ENCODE measurements at places on chromosomes 16 and 17.
A peak's percentile ranks its signal among the peaks of the same experiment; 100 is the strongest.

GRCh38 chr17:65027305-65027704, 29.2 kb downstream of the GNA13 start:
- no peak for DNase-seq

GRCh38 chr17:80374732-80375585, 40.0 kb upstream of the ENDOV start:
- DNase-seq: no peak

GRCh38 chr17:12007466-12007865, 10.2 kb upstream of the ZNF18 start:
- no peak for DNase-seq

GRCh38 chr16:85007496-85008214, 3.7 kb downstream of the ZDHHC7 start:
- no peak for DNase-seq

DNA sequence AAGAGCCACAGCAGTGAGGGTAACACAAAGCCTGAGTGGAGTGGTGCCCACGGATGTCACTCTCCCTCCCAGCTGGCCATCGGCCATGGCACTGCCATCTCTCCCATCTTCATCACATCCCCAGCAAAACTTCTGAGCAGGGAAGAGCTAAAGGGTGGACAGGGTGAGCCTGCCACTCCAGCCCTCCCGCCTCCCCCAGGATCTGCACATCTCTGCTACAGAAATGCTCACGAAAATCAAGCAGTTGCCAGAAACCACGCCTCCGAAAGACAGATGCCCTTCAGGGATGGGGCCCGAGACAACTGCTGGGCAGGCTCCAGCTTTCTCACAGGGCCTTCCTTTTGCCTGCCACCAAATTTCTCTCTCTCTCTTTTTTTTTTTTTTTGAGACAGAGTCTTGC, 3.6 kb downstream of the GRIN2C start:
- no peak for DNase-seq

GRCh38 chr16:31133046-31133501, 2.5 kb downstream of the PRSS8 start:
- no peak for DNase-seq

DNA sequence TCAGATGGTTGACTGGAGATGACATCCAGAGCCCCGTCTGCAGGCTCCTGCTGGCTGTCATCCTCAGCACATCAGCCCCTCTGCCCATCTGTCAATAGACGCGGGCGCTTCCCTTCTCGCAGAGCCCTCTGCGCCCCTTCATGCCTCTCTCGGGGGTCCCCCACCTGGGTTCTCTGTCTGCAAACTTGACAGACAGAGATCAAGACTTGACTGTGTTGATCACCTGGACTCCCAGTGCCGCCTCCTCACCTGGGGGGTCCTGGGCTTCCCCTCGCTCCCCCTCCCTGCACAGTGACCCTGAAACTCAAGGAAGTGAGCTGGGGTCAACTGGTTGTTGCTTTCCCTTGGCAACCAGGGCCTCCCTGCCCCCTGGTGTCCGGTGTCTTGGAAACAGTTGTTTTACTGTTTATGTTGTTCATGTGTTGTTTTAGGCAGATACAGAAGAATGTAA, 31.9 kb downstream of the RNF213 start:
- DNase-seq: no peak

DNA sequence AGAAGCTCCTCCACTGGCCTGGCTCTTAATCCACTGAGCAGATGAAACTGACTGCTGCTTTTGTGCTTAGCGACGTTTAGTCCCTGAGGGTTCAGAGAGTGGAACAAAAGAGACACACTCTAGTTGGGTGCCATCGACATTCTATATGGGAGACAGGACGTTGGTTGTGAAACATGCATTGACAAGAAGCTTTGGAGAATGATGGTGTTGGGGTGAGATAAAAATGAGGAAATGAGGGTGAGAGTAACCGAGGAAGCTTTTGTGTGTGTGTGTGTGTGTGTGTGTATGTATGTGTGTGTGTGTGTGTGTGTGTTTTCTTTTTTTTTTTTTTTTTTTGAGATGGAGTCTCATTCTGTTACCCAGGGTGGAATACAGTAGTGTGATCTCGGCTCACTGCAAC, 89.5 kb downstream of the ABCC1 start:
- no peak for DNase-seq

- no peak for DNase-seq
These were observed 9.1 kb upstream of the THAP11 start for GRCh38 chr16:67833030-67833414.

GRCh38 chr17:65364438-65364837, 197.0 kb downstream of the AXIN2 start:
- no peak for DNase-seq

DNA sequence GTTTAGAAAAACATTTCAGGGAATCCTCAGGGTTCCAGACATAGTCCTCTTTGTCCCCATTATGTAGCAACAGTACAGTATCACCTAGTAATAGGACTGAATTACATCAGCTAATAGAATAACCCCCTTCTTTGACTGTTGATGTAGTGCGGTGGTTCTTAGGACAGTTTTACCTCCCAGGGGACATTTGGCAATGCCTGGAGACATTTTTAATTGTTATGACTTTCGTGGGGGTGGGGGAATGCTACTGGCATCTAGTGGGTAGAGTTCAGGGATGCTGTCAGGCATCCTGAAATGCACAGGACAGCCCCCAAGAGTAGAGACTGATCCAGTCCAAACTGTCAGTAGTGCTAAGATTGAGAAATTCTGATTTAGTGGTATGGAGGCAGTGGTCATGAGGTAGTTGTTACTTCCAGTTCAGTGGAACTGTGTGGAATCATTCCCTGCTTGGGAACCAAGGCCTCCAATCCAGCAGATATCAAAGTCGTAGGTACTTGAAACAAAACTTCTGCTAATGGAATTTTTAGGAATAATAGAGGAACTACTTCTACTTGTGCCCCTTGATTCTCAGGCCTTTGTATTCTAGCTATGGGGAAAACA, 20.3 kb downstream of the NF1 start:
- no peak for DNase-seq

GRCh38 chr16:57413301-57413730, 8.7 kb downstream of the CCL17 start:
- no peak for DNase-seq

DNA sequence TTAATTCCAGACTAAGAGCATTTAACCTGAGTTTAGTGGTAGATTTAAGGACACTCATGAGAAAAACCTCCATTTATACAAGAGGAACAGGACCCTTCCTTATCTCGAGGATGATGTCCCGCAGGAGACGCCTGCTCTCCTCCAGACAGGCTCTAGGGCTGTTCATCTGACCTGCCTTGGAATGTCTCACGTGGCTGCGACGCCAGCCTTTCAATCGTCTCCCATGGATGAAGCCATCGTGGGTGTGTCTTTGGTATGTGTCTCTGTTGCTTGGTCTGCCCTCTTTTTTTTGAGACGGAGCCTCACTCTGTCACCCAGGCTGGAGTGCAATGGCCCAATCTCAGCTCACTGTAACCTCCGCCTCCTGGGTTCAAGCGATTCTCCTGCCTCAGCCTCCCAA, 16.5 kb downstream of the CHMP6 start:
- DNase-seq: no peak

- no peak for DNase-seq
These were observed 7.7 kb downstream of the ASIC2 start for GRCh38 chr17:33285413-33285812.

GRCh38 chr17:8922451-8922850, 43.1 kb downstream of the PIK3R5 start:
- no peak for DNase-seq

DNA sequence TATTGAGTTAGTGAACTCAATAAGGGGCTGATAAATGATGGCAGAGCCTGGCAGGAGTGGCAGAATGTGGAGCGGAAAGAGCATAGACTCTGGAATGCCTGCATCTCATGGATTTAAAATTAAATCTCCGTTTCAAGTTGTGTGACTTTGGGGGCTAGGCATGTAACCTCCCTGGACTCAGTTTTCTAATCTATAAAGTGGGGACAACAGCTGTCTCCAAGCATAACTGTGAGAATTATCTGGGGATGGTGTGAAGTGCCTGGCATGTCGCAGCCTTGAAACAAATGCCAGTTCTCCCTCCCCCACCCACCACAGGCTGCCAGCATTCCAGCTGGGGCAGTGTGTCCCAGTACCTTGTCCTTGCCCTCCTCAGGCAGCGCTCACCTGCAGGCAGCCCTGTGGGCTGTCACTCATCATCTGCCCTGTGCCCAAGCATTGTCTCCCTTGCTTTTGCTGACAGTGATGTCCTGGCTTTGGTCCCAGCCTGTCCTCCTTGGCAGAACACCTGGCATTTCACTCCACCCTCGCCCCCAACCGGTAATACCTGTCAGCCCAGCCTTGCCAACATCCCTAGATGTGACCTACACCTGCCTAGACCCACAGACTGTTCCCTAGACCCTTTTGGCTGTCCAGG, 129.6 kb downstream of the MRM1 start:
- no peak for DNase-seq

DNA sequence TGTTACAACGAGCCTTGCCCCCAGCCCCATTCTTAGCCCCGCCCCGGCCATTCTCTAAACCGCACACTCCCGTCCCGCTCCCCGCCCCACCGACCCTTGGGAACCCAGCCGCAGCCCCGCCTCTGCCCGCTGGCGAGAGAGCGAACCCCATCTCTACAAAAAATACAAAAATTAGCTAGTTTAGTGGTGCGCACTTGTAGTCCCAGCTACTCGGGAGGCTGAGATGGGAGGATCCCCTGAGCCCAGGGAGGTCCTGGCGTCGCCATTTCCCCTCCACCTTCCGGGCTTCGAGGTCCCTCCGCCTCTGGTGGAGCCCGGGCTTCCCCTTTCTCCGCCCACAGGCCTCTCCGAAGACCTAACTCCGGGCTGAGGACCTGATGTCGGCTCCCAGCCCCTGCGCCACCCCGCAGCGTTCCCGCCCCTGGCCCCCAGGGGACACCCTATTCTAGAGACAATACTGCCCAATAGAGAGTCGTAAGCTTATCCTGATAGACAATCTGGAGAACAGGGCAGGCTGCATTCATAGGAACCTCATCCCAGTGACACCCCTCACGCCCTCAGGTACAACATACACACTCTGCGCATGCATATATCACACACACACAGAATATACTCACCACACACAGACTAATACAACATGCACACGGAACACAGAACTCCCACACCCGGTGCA, 480 bp upstream of the PROCA1 start:
- no peak for DNase-seq

DNA sequence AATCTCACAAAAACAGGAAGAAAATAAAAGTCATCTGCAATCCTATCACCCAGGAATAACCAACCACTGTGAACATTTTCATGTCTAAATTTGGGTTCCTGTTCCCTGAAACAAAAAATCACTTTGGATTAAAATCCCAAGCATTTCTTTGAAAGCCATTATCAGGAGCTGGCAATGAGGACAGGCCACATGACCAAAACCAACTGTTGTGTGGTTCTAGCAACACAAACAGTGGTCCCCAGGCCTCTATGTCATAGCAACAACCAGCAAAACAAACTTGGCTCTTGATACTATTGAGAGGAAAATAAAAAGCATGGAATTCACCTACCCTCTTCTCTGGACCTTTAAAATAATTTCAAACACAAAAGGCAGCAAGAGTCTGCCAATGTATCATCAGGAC, 252.5 kb downstream of the SLC39A11 start:
- DNase-seq: no peak

DNA sequence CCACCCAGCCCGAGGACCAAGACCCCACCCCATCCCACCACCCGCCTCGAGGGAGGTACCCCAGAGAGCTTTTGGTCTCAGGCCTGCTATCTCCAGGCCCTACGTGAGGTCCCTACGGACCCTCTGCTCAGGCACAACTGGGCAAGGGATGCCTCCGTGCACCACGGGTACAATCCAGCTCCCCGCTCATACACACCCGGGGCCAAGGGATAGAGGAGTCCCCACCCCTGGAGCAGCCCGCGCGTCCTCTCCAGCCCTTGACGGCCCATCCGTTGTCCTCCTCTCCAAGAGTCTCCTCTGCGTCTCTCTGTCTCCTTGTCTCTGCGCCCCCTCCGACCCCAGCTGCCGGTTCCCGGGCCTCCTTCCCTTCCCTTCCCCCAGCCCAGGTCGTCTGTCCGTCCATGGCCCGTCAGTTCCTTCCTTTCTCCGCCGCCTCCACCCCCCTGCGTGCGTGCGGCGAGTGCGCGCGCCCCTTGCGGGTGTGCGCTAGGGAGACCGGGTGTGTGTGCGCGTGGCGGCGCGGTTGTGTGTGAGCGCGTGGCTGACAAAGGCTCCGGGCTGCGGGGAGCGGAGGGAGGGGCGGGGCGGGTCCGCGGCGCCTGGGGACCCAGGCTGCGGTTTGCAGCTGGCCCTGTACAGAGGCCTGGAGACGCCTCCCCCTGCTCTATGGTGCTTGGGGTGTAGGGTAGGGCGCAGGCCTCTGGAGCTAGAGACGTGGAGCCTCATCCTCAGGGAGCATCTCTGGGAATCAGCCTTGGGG, 930 bp downstream of the SPNS2 start:
- no peak for DNase-seq

- DNase-seq: no peak
These were observed 52.8 kb upstream of the IL34 start for GRCh38 chr16:70593544-70593943.

DNA sequence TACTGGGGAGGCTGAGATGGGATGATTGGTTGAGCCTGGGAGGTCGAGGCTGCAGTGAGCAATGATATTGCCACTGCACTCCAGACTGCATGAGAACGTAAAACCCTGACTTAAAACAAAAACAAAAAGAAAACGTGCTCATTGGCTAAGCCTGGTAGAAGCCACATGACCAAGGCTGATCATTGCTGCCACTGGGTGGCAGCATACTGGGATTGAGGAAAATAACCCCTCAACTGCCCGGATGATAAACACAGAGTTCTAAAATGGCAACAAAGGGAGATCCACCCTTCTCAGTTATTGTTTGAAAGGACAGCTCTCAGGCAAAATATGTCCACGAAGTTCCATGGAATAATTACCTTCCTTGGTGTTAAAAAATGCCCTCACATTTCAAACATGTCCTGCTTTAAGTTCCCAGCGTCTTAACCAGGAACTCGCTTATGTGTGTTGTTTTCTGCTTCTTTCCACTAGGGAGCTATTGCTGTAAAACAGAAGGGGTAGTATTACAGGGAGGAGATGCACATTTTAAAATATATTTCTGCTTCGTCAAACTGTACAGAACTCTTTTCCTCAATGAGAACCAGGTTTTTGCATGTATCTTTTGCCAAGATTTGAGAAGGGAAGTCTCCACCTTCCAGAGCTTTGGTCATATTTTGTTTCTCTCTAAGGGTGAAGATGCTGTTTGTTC, 675.3 kb downstream of the MAF start:
- DNase-seq: no peak

- peak; percentile 15 for DNase-seq
These were observed 24.5 kb downstream of the STXBP4 start for GRCh38 chr17:54992797-54993639.

Data from right lung (tissue), 10 donors.